Chondrocyte (in vitro differentiated cells): ENCODE measurements at places on chromosomes 5 and 9. TPM values are rescaled to one million over a fixed set of nuclear protein-coding genes. Genes with fewer than 3 reads are reported as not detected.

- no peak for DNase-seq
Observed at GRCh38 chr9:134605966-134606357, 35.6 kb upstream of the COL5A1 start.

DNA sequence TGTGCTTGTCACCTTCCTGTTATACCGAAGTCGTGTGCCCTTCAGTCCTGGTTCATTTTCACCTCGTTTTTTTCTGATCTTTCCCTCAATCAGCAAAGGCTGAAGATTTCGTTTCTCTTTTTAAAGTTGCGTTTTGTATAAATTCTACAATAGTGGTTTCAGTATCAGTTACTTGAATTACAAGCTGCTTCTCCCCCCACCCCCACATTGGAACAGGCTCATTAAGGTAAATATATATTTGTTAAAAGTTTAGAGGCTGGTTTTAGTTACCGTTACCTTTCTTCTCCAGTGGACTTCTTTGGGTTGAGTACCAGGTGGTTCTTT lies 881 bp downstream of the SUB1 start:
- DNase-seq = no peak

- peak; percentile 93 for DNase-seq
Observed at GRCh38 chr9:129320575-129321285, 142.7 kb upstream of the IER5L start.

- no peak for DNase-seq
Observed at GRCh38 chr5:154198611-154199230, 8.2 kb downstream of the GALNT10 start.

Gene SNCAIP
- 1.2 to 2.6 TPM (median 1.6 TPM) in 3 replicates for total RNA-seq
